ENCODE measurements at places on chromosomes 4 and X. TPM values are rescaled to one million over a fixed set of nuclear protein-coding genes. Genes with fewer than 3 reads are reported as not detected.

Gene HELT
- polyA plus RNA-seq = not detected

Gene TCEAL5
- 16.9 TPM for polyA plus RNA-seq

Gene SYN1
- 4.2 TPM for polyA plus RNA-seq

Gene NDST3
- polyA plus RNA-seq = 2.9 TPM

Gene NLGN4X
- polyA plus RNA-seq = 27.0 TPM

- no peak for DNase-seq
Measured at GRCh38 chr4:80202741-80203553, 5.6 kb downstream of the PRDM8 start.

DNA sequence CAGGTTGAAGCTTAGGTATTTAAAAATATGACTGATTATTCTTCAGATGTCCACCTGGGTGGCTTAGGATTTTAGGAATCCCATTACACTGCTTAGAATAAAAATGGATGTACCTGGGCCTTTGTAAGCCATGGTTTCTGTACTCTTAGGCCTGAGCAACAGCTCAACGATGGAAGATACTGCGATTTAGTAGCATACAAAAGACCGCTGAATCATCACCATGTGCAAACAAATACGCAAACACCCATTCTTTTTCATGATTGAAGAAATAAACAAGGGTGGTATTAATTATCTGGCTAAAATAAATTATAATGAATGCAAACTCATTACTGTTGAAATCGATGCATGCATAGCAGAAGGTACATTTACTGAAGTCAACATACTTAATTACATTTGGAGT, 188.9 kb downstream of the ZNF330 start:
- no peak for DNase-seq

DNA sequence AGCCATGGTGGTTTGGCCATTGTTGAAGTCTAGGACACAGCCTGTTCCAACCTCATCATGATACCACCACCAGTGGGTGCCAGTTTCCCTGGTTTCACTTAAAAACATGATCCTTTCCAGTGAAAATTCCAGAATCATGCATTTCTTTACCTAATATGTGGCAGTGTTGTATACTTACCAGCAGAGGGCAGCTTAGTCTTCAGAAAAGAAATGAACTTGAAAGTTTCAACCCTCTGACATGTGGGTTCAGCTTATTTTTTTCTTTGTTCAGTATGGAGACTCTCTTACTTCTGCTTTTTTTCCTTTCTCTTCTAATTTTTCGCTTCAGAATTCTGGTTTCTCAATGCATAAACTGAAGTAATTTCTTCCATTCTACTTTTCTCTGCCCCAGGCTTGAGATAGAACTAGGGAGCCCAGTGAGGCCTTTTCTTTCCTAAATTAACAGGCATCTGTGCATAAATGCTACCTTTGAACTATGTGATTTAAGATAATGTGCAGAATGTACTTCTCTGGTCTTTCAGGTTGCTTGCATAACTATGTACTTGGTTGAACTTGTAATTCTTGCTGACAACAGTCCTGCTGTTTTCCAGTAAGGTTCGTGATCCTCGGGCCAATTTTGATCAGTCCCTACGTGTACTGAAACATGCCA, 10.7 kb downstream of the LIAS start:
- peak; percentile 54 for DNase-seq

DNA sequence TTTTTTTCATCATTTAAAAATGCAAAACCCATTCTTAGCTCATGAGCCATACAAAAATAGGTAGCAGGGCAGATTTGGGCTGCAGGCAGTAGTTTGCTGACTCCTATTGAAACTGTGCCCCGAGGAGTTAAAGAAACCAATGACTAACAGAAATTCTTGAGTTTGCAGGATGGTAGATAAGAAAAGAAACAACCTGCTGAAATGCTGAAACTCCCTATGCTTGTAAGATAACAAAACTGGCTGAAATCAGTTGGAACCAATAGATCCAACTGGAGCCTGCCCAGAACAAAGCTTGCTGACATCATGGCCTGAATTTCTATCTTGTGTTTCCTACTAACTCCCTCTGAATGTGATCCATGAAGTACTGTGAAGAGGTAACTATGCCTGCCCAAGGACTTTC, 68.6 kb downstream of the ANOS1 start:
- no peak for DNase-seq

GRCh38 chr4:85475631-85476233, 782 bp downstream of the ARHGAP24 start:
- no peak for DNase-seq

DNA sequence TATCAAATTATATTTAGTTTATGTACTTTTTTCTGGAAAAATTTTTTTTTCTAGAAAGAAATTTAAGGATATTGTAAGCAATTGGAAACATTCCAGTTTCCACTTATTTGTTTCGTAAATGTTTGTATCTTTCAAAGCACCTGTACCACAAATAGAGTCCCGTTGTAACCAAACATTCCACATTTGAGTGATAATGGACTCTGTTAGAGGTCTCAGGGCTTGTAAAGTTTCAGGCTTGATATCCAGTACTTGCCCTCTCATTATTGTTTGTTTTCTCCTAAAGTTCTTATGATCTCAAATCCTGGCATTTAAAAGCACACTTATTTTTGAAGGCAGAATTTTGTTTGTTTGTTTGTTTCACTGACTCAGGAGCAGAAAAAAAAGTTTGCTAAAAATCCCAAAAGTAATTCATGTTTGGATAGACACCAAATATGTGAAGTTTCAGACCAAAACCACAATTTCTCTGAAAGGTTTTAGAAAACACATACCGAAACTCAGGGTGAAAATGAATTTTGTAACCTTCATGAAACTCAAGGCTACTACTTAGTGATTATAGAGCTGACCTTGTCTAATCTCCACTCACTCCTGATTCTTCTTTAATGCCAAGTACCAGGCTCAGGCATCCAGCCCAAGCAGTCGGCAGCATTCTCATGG, 5.7 kb upstream of the TMEM192 start:
- DNase-seq = no peak

DNA sequence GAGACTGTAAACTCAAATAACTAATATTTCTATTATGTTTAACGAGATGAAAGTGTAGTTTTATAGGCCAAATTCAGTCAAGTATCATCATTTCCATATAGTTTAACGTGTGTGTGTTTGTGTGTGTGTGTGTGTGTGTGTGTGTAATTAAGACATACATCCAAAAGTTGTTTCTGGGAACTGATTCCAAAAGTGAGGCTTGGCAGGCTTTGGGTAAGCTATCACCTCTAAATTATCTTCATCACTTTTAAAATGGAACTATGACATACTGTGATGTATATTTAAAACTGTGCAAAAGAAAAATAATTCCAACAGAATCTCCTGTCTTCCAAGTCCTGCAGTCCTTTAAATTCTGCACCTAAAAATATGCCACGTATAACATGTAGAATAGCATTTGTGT, 19.1 kb upstream of the SLC25A4 start:
- DNase-seq = no peak

DNA sequence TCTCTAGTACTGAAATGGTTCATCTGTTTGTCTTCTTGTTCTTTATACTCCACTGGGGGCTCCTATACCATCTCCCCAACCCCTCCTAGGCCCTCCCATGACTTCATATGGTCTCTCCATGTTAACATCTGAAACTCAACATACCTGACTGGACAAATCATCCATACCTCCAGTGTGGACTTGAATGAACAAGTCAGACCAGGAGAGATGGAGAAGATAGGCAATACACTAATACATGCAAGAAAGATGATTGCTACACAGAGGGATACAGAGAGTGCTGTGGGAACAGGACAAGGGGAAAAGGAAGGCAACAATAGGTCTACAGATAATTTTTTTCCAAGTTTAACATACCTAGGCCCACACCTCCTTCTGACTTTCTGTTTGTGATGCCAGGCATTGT, 175.1 kb downstream of the FHIP1A start:
- no peak for DNase-seq

GRCh38 chr4:140617499-140618248, 48.9 kb upstream of the UCP1 start:
- no peak for DNase-seq

DNA sequence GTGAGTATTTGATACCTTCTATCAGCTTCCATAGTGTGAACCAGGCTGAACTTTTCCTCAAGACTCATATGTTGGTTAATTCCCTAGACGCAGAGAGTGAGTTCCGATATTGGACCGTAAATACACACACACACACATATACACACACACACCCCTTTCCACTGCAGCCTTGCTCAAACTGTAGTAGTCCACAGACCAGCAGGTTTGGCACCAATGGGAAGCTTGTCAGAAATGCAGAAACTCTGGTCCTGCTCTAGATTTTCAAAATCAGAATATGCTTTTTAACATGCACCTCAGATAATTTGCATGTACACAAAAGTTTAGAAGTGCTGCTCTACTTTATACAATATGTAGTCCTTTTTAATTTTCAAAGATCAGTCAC, 27.6 kb upstream of the ZNF280C start:
- no peak for DNase-seq

DNA sequence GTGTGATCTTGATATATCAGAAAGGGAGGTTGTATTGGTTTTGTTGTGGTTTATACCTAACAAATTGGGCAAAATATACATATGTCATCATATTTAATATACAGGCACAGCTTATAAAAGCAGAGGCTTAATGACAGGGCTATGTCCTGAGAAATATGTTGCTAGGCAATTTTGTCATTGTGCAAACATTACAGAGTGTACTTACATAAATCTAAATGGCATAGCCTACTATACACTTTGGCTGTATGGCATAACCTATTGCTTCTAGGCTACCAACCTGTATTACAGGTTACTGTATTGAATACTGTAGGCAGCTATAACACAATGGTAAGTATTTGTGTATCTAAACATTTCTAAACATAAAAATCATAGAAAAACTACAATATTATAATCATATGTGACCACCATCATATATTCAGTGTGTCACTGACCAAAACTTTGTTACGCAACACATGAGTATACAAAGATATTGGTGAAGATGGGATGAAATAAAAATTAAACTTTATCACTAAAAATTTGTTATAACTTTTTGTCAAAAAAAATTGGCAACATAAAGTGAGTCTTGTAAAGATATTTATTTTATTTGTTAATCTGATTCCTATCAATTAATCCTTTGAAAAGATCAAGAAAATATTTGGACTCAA, 414.0 kb upstream of the HS3ST1 start:
- no peak for DNase-seq

DNA sequence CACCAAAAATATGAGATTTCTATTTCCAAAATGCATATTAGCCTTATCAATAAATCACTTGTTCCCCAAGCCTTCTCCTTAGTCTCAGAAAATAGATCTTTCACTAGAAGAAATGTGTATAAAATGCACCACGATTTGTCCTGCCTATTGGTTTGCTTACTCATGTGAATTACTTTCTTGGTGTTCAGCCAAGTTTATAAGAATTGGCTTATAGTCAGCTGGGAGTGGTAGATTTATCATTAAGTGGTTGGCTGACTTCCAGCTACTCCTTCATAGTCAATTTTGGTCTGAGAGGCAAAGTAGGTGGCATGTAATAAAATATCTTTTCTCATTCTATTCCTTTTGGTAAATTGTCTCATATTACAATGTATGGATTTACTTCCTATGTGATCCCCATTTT, 1.3 kb downstream of the SULT1E1 start:
- DNase-seq = no peak
